ENCODE measurements at places on chromosomes 3 and 15.
A peak's percentile ranks its signal among the peaks of the same experiment; 100 is the strongest.

- DNase-seq = no peak
Measured at GRCh38 chr3:73365756-73366397, 258.9 kb downstream of the PDZRN3 start.

DNA sequence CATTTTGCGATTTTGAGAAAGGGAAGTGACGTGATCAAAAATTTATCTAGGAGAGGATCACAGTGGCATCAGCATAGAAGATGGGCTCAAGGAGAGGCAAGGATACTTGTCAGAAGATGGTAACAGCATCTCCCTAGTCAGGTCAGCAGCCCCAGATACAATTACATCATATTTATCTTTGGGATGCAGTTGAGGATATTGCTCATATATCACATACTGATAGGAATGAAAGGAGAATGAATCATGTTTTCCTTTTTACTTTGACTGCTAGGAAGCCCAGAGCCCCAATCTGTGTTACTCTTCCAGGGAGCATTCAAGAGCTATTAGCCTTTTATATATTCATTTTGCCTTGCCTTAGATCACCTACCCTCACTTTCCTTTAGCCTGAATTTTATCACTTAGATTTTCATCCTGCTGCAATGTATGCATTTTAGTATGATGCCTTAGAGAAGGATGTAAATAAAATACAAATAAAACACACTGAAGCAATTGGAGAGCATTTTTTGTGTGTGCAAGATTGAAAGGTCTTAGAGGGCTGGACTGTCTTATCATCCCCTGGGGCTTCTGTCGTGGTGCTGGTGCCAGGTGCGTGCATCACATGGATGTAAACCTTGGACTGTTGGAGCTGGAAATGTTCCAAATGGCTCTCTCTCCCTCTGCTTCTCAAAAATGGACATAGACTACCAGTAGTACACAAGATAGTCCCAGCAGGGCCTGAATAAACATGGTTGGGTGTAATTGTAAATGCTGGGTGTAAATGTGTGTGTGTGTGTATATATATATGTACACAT is 40.3 kb downstream of the CORO2B start:
- no peak for DNase-seq

GRCh38 chr3:47678446-47679338 is 100.0 kb upstream of the CSPG5 start:
- DNase-seq = no peak

GRCh38 chr3:160929595-160929994 is 173.6 kb downstream of the PPM1L start:
- DNase-seq = no peak

DNA sequence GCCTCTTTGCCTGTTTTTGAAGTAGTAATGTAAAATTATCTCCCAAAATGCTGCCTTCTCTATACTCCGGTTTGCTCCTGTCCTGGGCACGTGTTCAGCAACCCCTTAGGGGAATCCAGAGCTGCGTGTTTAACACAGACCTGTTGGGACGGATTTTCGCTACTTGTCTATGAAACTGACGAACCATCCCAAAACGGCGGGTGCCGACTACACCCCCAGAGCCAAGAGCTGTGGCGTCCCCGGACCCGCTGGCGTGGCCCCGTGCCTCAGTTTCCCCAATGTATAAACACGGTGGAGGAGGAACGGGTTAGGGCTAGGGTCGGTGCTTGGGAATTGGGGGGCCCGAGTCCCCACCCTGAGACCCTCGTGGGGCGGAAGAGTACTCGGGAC is 473 bp downstream of the FHIT start:
- no peak for DNase-seq

- no peak for DNase-seq
Measured at GRCh38 chr3:112391648-112392047, 58.7 kb downstream of the CD200 start.

DNA sequence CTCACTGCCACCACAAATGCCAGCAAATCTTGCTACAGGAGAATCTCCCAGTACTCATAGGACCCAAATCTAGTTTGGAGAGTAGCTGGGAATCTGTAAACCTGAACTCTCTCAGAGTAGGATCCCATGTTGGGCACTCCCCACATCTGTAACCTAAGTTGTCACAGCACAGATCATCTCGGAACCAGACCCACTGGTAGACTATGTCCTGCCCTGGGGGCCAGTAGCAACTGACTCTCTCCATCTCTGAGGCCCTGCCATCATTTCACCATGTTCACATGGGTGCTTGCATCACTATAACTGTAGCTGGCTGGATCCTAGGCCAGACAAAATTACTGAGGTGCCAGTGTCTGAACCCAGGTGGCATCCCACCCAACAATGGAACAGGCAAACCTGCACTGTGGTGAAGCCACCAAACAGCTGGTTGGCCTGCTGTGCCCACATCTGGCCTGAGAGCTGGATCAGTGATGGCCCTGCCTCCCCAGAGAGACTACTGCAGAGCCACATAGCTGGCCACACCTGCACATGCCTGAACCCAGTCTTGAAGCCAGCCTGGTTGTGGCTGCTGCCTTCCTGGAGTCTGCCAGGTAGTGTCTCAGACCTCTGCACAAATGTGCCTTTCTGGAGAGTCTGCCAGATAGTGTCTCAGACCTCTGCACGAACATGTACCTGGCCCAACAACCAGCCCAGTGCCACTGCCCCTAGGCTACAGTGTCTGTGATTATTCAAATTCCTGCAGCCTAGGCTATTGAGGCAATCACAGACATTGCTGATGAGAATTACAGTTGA is 82.0 kb downstream of the ISL2 start:
- DNase-seq = no peak

GRCh38 chr15:101608201-101608600 is 44.0 kb downstream of the TM2D3 start:
- no peak for DNase-seq

GRCh38 chr15:32694222-32694983 is 23.4 kb upstream of the GREM1 start:
- DNase-seq = no peak

DNA sequence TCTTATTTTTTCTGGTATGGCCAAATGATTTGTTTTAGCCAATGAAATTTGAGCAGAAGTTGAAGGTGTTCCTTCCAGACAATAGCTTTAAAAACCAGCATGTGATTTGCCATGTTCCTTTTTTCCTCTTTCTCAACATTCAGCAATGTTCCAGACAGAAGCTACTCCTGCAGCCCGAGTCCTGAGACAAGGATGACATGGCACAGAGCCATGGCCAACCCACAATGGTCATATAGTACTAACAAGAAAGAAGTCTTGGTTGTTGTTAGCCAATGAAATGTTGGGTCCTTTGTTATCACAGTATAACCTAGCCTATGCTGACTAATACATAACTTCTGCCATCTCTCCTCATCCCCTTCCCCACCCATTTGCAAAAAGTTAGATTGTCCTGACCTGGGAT is 211.1 kb upstream of the STT3B start:
- DNase-seq = no peak

GRCh38 chr3:194748225-194748624 is 62.5 kb downstream of the FAM43A start:
- DNase-seq = no peak

- DNase-seq = peak; percentile 46
Measured at GRCh38 chr3:184543843-184544512, 17.6 kb upstream of the EPHB3 start.

GRCh38 chr3:24850245-24850644 is 355.6 kb upstream of the THRB start:
- DNase-seq = no peak

- DNase-seq = no peak
Measured at GRCh38 chr15:63027646-63028045, 14.9 kb upstream of the TPM1 start.

DNA sequence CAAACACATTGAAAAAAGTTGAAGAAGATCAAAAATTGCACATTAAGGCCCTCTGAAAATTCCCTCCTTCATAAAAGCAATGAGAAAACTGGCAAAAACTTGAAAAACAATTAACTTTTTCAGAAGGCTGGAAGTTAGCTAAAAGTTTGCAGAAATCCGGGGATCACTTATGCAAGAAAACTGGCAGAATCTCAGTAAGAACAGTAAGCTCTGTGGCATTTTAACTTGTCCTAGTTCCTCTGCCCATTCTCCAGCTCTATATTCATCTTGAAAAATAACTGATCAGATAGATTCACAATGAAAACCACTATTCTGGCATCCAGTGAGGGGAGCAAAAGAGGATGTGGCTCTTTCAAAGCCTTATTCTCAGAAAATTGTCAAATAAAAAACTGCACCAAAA is 566.8 kb downstream of the NTRK3 start:
- no peak for DNase-seq

DNA sequence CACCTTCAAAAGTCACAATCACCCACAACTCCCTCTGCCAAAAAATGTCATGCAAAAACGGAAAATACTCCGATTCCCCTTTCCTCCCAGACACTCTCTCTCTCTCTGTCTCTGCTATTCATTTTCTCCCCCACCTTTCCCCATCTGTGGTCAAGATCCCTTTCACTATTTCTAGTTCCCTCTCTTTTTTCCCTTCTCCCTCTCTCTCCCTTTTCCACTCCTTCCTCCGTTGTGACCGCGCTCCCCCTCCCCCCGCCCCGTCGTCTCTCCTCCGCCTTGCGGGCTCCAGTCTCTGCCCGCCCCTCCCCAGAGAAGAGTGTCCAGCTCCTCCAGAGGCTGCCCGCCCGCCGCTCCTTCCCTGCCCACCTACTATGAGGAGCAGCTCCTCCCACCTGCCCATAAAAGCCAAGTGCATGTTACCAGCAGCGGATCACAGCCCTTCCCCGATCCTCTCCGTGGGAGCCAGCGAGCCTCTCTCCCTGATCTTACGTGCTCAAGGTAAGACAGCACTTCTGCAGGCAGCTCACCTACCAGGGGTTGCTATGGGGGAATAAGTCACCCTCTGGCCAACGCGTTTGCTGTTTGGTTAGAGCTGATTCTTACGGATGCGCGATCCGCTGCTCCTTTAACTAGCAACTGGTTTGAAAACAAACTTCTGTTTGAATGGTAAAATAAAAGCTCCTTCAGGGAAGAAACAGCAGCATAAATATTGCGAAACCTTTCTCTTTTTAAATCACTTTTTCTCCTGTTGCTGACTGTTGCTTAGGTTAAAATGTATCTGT is at the start of gene COL8A1:
Gene COL8A1, plus strand, starts transcription at position 428 of the 782 bp plus-strand sequence. CDS start 152,089 bp downstream, outside the sequence.
- DNase-seq = no peak

DNA sequence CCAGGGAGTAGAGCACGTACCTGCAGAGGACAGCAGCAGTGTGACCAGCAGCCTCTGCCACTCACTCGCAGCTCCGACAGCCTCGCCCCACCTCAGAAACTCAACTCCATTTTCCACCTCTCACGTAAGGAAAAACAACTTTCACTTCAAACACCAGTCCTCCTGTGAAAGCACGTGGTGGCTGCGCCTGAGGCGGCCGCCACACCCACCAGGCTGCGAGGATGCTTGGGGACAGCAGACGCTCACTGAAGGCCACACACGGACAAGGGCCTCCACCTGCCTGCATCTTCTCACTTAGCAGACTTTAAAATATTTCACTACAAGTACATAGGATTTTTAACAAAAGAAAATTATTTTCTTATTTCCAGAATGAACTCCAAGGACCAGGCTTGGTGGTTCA is 67.9 kb downstream of the CYFIP1 start:
- DNase-seq = no peak

GRCh38 chr3:101634591-101635196 is 42.2 kb downstream of the ZBTB11 start:
- no peak for DNase-seq

DNA sequence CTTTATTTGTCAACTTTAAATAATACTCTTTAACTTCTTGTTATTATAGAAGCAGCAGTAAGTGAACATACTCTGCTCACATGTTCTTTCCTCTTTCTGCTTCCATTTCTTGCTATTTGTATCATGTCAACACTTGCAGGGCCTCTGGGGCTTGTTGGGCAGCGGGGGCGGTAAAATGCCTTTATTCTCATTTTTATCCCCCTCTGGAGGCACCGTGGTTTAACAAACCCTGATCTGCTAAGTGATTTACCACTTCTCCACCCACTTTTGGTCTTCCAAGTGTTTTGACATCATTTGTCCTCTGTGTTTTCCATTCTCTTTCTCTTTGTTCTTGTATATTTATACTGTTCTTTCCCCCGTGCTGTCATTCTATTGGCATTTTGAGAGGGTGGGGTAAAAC is 33.9 kb downstream of the SCN10A start:
- no peak for DNase-seq

GRCh38 chr15:78321041-78321570 is 19.0 kb upstream of the CRABP1 start:
- no peak for DNase-seq

DNA sequence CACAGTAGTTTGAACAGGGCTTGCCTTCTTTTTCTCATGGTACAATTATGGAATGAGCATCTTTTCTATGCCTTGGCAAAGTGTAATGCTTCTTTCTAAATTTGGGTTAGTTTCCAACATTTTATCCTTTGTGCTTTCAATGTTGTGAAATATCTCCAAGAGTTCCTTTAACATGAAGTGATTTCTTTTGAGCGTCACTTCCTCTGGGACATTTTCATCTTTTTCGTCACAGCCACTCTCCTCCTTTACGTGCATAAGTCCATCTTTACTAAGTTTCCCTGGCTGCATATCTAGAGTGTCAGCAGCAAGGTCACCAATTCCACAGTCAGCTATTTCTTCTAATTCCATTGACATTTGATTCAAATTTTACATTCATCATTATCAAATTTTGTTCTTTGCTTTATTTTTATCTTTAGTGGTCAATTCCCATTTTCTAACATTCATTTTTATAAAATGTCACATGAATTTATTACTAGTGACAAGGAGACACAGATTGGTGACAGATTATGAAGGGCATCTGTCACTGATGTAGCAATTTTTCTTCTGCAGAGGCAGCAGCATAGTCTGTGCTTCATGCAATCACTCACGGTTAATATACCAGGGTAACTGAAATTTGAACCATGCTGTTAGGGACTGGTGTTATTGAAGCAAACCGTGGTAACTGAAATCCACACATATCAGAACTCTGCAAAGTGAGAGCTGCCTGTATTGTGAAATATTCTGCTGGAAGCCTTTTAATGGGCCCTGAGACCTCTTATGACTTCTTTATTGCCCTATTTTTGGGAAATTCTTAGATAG is 126.5 kb upstream of the THBS1 start:
- no peak for DNase-seq

DNA sequence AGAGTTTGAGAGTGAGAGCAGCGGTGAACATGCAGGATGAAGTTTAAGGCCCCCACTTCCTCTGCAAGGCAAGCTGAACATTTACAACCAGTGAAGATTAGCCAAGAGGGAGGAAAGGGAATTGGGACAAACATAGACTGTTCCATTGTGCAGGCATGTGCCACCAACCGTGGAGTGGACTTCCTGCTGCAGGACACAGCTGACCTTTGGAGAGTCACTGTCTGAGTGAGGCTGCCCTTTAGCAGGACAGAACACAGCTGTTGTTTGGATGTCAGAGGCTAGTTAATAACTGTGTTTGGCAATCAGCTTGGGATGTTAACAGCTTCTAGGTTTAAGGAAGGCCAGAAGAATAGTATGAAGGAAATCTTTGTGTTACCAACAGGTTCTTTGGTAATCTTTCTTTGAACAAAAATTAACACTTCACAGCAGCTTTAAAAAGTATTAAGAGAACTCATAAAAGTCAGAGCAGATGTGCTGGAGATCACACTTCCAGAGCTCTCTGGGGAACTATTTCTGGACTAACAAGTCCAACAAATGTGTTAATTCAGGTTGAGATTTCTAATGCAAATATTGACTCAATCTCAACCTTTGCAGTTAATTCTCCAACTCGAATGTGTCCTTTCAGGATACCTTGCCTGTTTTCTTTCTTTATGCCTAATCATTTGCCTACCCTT is 31.4 kb downstream of the CTDSPL start:
- DNase-seq = no peak

GRCh38 chr3:157170861-157171260 is 10.9 kb upstream of the CCNL1 start:
- DNase-seq = no peak

Data from activated T-helper 1 cell treated with anti-CD3 and anti-CD28 coated beads, Interleukin-2, amount 50 U/mL, for 16 hours (primary cell).